ENCODE measurements at places on chromosomes 1 and 21. TPM values are rescaled to one million over a fixed set of nuclear protein-coding genes. Genes with fewer than 3 reads are reported as not detected.

DNA sequence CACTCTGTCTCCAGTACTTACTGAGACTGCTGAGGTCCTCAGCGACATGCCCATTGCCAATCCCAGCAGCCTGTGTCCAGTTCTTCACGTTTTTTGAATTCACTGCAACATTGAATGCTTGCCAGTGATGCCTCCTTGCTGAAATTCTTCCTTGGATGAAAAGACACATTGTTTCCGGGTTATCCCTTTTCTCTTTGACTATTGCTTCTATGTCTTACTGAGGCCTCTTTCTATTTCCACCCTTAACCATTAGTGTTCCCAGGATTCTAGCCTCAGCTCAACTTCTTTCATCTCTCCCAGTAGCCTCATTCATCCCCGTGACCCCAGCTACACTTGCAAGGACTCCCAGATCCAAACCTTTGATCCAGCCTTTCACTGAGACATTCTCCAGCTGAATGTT is 46.5 kb upstream of the KIF26B start:
- no peak for DNase-seq

HTR6 gene
- total RNA-seq = 0.41 TPM

DNA sequence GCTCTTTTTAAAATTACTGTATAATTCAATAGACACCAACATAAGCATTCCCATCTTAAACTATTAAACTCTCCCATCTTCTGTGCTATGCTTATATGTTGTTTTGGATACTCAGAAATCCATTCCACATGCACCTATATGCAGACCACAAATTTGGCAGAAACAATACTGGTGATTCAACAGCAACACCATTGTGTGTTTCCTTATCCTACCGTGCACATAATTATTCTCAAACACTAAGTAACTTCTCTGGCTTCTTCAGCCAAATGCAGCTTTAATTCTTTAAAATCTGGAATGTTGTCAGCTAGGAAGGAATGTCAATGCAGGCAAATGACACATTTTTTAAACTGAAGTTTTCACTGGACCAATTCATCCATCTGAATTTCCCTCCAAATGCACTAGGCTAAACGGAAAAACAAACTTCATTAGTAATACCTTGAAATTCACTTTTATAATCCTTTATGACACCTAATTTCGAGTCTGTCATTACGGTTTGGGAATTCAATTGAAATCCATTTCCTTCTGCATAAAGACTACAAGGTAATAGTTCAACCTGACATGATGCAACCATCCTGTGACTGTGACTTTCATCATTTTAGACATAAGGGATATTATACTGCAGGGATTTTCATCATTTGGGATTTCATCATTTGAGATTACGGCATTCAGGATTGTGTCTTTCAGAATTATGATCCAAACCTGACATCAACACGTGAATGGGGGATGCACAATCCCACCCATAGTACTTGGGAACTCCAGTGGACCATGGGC is 308.5 kb downstream of the LTN1 start:
- DNase-seq = no peak

FAM110D gene
- 0.82 TPM for total RNA-seq

GRCh38 chr1:10514490-10515235 is 39.9 kb downstream of the PEX14 start:
- no peak for DNase-seq

PLPPR5 gene
- 70.9 TPM for total RNA-seq

All from frontal cortex (tissue), 4 donors.